ENCODE measurements at places on chromosomes 2 and 18.

GRCh38 chr2:209666296-209666695 is 105.3 kb upstream of the UNC80 start:
- DNase-seq: no peak

GRCh38 chr2:99695944-99696253 is 206.1 kb upstream of the REV1 start:
- no peak for DNase-seq

- DNase-seq: no peak
These were observed 7.5 kb upstream of the SP3 start for GRCh38 chr2:173972636-173973035.

DNA sequence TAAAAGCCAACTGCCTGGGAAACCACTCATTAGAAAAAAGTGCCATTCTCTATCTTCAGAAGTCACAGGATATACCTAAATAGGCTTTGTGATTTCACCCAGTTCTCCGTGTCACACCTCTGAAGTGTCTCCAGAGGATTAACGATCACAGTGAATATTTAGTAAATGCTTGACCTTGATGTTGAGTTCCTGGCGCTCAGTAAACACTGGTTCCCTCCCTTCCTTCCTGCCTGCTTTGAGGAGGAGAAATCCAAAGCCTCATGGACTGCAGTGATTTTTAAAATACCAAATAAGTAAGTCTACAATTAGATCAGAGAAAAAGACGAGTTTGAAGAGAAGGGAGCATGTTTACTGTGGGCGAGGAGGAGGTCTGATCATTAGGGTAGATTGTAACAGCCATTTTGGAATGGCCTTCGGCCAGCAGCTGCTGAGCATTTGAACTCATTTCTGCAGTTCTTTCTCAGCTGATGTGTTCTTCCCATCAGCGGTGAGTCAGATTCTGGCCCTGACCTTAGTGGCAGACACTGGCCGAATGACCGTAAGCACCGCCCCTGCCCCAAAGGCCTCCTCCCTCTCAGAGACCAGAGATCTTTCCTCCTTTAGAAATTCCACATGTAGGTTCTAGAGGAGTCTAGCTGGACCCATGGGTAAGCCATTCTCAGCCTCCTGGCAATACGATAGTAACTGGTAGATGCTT is 62.1 kb upstream of the SLC16A14 start:
- DNase-seq: no peak

DNA sequence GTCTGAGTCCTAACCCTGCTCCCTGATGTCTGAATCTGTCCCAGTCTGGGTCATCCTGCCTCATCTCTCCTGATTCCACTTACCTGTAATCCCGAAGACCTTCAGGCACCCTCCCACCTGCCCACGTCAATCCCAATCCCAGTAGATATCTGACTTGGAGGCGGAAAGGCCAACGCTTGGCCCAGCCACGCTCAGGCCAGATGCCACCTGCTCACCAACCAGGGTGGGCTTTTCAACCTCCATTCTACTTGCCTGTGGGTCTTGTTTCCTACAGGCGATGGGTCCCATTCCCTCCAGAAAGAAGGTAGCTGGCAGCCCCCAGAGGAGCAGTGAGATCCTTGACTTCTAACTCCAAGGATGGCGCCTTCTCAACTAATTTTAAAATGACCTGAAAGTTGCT is 59.7 kb downstream of the INPP5D start:
- no peak for DNase-seq

GRCh38 chr18:63159590-63159989 is 160.0 kb downstream of the BCL2 start:
- no peak for DNase-seq

DNA sequence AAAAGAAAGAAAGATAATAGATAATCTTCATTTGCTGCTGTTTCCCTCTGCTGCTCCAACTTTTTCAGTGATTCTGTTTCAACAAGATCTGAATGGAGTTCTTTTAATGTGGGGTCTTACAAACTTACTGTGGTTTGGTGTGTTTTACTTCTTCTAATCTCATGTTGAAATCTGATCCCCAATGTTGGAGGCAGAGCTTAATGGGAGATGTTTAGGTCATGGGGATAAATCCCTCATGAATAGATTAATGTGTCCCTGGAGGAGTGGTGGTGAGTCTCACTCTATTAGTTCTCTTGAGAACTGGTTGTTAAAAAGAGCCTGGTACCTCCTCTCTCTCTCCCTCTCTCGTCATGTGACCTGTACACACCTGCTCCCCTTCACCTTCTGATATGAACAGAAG is 442.4 kb downstream of the EPHA4 start:
- no peak for DNase-seq

- no peak for DNase-seq
These were observed 75.4 kb downstream of the SPTBN1 start for GRCh38 chr2:54531558-54531957.

DNA sequence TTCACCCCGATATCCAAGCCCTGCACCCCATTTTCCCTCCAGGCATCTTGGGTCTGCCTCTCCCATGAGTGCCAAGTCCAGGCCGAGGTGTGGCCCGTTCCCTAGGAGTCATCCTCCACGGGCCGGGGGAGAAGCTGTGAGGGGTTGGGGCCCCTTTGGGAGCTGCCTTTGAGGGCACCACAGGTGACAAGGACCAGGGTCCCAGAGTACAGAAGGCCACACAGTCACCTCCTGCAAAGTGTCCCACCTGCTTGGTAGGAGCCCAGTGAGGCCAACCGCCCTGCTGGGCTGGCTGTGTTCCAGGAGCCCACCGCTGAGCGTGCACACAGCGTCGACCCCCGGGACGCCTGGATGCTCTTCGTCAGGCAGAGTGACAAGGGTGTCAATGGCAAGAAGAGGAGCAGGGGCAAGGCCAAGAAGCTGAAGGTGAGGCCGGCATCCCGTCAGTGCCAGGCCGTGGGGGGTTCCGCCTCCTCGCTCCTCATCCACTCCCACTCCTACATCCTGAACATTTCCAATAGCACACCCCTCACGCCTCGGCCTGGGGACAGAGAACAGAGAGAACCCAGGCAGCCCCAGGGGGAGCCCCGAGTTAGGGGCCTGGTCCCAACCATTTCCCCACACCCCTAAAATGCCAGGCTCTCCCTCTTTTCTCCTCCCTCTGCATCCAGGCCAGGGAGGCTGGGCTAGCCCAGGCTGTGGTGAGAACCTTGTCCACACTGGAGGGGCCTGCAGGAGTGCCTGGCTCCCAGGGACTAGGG is 2.7 kb downstream of the ERFE start:
- DNase-seq: no peak

- no peak for DNase-seq
These were observed 71.9 kb downstream of the UXS1 start for GRCh38 chr2:106122157-106122556.

DNA sequence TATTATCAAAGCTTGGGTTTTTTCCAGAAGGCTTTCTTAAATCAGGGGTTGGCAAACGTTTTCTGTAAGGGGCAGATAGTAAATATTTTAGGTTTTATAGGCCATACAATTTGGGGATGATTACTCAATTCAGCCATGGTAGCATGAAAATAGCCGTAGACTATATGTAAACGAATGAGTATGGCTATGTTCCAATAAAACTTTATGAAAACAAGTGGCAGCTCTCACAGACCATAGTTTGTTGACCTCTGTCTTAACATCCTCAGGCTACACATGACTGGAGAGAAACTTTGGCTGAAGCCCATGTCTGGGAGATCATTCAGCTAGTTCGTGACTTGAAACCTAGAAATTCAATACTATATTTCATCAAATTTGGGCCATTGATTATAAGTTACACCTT is 30.2 kb downstream of the UGP2 start:
- no peak for DNase-seq

DNA sequence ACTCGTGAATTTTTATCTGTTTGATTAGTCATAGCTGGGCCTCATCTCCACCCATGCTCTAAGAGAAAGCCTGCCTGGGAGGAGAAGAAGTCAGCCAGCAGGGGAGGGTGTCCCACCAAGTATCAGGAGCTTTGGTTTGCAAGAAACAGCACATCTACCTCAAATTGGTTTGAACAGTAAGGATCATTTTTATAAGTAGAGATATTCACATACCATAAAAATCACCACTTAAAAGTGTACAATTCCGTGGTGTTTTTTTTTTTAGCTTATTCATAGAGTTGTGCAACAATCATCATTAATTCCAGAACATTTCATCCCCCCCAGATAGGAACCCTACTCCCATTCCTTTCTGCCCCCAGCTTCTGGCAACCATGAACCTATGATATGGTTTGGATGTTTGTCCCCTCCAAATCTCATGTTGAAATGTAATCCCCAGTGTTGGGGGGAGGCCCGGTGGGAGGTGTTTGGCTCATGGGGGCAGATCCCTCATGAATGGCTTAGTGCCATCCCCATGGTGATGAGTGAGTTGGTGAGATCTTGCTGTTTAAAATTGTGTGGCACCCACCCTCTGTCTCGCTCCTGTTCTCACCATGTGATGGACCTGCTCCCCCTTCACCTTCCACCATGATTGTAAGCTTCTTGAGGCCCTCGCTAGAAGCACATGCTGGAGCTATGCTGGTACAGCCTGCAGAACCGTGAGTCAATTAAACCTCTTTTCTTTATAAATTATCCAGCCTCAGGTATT is 36.2 kb upstream of the HS6ST1 start:
- no peak for DNase-seq

DNA sequence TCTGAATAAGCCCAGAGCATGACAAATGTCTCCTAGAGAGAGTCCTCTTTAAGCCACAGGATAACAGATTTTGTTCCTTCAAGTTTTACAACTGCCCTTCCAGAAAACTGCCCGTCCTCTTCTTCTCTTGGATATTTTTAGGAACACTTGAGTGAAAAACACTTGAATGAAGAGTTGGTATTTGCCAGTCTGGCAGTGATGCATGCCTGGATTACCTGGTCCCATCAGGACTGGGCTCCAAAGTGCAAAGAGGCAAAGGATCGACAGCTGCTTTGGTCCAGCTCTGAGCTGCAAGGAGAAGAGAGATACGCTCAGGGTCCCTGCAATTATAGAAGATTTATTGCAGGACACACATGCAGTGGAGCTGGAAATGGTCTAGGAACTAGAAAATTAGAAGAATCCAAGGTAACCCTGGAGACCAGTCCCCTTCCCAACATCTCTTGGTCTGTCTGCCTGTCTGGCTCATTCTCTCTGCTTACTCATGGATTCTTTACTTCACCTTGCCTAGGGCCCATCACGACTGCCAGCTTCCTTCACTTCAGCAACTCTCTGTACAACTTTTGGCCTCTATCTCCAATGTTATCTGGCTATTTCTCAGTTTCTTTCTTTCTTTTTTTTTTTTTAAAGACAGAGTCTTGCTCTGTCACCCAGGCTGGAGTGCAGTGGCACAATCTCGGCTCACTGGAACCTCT is 112.1 kb upstream of the SIX2 start:
- DNase-seq: no peak

All from stimulated activated CD4-positive, alpha-beta T cell treated with anti-CD3 and anti-CD28 coated beads, Interleukin-12 subunit alpha, Interleukin-12 subunit beta, amount 100 ng/mL, for 48 hours (primary cell).